ENCODE measurements at places on chromosomes 11 and 22. TPM values are rescaled to one million over a fixed set of nuclear protein-coding genes. Genes with fewer than 3 reads are reported as not detected.

- DNase-seq, result no peak
Measured at GRCh38 chr11:44839458-44840084, 111.1 kb downstream of the TP53I11 start.

CCDC15 gene
- 2.1 TPM for total RNA-seq

- DNase-seq, result no peak
Measured at GRCh38 chr11:64080390-64080789, 44.7 kb downstream of the FLRT1 start.

DNA sequence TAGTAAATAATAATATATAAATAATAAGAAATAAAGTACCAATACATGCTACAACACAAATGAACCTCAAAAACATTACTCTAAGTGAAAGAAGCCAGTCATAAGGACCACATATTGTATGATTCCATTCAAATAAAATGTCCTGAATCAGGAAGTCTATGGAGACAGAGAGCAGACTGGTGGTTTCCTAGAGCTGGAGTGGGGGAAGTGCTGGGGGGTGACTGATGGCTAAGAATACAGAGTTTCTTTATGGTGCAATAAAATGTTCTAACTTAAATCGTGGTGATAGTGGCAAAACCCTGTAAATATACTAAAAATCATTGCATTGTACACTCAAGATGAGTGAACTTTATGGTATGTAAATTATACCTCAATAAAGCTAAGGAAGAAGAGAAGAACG, 376.5 kb downstream of the BUD13 start:
- no peak for DNase-seq

GRCh38 chr11:72863916-72864315, 49.7 kb downstream of the ATG16L2 start:
- no peak for DNase-seq

Measured in WTC11 (cell line).